ENCODE measurements at places on chromosomes 5 and 9.

DNA sequence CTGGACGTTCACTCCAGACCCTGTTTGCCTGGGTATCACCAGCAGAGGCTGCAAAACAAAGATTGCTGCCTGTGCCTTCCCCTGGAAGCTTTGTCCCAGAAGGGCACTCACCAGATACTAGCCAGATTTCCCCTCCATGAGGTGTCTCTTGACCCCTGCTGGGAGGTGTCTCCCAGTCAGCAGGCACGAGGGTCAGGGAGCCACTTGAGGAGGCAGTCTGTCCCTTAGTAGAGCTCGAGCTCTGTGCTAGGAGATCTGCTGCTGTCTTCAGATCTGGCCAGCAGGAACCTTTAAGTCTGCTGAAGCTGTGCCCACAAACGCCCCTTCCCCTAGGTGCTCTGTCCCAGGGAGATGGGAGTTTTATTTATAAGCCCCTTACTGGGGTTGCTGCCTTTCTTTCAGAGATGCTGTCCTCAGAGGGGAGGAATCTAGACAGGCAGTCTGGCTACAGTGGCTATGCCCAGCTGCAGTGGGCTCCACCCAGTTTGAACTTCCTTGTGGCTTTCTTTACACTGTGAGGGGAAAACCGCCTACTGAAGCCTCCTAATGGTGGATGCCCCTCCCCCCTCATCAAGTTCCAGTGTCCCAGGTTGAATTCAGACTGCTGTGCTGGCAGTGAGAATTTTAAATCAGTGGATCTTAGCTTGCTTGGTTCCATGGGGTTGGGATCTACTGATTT is 253.9 kb downstream of the SPATA31D1 start:
- DNase-seq = no peak

GRCh38 chr9:137095664-137096517 is 9.1 kb downstream of the MAN1B1 start:
- peak; percentile 87 for DNase-seq

DNA sequence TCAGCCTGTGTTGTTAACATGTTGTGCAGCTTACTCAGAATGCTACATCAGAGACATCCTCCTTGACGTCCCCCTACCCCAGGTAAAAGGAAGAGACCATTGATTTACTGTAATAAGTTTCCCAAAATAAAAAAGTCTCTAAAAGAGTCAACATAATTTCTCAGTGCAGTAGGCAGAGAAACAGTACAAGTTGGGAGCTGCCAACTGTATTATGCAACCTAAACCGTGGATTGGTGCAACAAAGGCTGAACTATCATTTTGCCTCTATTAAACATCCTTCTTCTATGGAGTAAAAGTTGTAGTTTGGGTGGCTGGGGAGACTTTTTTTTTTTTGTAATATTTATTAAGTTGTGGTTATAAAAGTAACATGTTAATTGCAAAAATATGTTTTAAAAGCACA is 208.0 kb downstream of the NR3C1 start:
- DNase-seq = no peak

- DNase-seq = peak; percentile 41
Observed at GRCh38 chr5:6729386-6730310, 16.4 kb downstream of the TENT4A start.

DNA sequence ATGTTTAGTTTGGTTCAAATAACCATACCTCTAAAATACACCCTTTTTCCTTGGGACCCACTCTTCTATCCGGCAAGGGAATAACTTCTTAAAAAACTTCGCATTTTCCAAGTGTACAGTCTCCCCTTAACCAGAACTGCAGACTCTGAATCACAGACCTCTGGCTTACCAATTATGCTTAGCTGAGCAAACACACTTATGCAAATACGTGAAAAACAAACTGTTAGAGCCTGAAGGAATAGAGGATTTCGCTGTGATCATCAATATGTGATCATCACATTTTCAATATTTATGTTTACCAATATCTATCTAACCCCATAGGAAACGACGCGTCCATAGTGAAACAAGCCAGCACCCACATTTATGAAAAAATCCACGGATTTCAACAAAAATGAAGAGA is 1.3 kb downstream of the LPAR1 start:
- no peak for DNase-seq

DNA sequence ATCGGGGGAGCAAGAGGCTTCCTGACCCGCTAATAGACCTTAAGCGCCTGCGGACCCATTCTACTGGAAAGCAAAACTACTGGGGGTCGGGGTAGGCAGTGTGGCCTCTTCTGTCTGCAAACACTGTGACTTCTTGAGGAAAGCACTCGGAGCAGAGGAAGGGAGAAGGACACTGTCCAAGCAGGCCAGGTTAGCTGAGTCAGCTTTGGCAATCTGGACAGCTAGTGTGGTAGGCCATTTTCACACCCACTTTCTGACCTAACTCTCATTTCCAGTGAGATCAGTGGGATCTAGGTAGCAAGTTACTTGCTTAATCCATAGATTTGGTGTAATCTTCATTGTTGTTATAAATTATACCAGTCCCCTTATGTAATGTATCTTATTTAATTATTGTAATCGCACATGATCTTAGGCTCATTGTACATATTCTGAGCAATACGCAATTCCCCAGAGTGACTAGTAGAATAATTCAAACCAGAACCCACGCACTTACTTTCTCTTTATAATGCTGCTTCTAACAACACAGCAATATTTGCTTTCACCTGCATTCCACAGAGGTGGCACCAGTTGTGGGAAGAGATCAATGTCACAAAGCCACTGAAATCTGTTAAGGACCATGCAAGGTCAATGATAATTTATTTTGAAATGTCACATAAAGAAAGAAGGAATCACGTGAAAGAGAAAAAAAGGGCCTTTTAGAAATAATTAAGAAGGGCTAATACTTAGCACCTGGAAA is 82.9 kb downstream of the NREP start:
- no peak for DNase-seq

- no peak for DNase-seq
Observed at GRCh38 chr9:100309992-100310391, 42.8 kb downstream of the TEX10 start.

Measured in activated naive CD4-positive, alpha-beta T cell treated with anti-CD3 and anti-CD28 coated beads, Interleukin-2, amount 50 U/mL, for 16 hours (primary cell).